Endothelial cell of umbilical vein (primary cell): ENCODE measurements at places on chromosomes 4 and X. TPM values are rescaled to one million over a fixed set of nuclear protein-coding genes. Genes with fewer than 3 reads are reported as not detected.

MAGEA2B gene
- total RNA-seq, result not detected in 2 replicates

GYPA gene
- total RNA-seq, result not detected in 2 replicates

DNA sequence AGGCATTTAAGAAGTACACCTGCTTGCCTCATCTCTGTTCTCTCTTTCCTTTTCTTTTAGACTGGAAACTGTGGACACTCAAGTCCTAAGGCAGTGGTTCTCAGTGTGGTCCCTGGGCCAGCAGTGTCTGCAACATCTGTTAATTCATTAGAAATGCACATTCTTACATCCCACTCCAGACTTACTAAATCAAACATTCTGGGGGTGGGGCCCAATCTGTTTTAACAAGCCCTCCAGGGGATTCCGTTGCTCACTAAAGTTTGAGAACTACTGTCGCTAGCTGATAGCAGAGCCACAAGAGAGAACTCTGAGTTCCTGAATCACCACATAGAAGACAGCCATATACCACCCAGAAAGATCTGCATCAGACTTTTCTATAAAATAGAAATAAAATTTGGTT lies 430.6 kb downstream of the BCOR start:
- no peak for DNase-seq

DNA sequence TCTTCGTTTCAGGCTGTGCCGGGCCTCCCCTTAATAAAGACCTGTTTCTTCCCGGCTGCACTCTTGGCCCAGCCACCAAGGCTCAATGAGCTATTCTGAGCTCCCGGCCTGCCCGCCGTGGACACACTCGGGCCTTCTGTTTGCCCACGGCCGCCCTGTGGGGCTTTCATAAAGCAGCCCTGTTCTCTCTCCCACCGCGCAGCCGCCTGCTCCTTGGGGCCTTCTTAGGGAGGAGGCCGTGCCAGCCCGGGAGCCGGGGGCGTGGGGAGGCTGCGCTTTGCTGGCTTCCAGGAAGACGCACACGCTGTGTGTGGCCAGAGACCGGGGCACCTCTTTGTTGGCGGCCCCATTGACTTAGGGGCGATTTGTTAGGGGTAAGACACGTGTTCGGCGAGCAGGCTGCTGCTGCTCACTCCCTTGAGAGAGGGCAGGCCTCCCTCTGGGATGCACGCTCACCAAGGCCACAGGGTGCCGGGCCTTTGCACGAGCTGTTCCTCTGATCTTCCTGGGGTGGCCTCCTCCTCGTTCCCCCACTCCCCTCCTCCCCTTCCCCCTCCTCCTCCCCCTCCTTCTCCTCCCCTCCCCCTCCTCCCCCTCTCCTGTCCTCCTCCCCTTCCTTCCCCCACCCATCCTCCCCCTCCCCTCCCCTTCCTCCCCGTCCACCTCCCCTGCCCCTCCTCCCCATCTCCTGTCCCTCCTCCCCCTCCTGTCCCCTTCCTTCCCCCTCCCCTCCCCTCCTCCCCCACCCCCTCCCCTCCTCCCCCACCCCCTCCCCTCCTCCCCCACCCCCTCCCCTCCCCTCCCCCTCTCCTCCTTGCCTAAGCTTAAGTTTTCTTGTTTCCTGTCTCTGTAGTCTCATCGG lies 11.3 kb downstream of the BLOC1S4 start:
- DNase-seq, result no peak

- DNase-seq, result peak; percentile 74
Measured at GRCh38 chr4:20544645-20545044, 155.6 kb upstream of the PACRGL start.
